ENCODE measurements at places on chromosomes 12 and 14.

DNA sequence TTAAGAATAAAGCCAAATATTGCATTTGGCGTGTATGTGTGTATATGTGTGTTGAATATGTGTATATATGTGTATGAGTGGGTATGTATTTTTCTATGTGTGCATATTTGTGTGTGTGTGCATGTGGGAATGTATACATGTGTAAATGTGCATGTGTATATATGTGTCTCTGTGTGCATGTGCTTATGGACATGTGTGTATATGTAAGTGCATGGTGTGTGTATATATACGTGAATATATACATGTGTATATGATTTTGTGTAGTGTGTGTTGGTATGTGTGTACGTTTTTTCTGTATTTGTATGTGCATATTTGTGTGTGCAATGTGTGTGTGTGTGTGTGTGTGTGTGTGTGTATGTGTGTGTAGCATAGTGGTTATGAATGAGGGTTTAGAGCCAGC, 1021.0 kb downstream of the AACS start:
- DNase-seq, result no peak

DNA sequence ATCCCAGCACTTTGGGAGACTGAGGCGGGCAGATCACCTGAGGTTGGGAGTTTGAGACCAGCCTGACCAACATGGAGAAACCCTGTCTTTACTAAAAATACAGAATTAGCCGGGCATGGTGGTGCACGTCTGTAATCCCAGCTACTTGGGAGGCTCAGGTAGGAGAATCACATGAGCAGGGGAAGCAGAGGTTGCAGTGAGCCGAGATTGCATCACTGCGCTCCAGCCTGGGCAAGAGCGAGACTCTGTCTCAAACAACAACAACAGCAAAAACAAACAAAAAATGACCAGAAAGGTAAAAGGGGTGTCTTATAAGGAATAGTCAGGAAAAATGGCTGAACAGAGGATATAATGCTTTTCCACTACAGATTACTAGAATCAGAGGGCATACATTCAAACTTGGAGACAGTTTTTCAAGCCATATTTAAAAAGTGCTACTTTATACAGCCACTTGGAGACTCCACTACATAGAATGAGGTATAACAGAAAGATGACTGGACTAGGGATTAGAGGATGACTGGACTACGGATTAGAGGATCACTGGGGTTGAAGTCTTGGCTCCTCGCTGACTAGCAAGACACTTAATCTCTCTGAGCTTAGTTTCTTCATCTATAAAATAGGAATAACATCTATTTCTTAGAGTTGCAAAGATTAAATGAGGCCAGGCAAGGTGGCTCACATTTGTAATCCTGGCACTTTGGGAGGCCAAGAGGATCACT, 4.9 kb upstream of the CS start:
- DNase-seq, result no peak

DNA sequence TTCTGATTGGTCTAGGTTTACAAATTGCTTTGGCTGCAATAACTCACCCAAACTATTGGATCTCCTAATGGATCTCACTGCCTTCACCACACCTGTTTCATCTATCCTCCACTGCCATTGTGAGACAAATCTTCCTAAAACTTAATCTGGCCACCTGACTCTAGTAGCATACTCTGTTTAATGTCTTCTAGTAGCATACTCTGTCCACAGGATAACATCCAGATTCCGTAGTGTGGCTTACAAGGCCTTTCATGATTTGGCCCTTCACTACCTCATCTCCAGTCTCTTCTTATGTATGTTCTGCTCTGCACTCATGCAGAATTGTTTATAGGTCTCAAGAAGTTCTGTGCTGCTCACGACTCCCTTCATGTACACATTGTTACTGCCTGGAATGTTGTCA, 10.0 kb downstream of the HSD17B6 start:
- DNase-seq, result no peak

- no peak for DNase-seq
Observed at GRCh38 chr12:117277875-117278274, 83.6 kb downstream of the NOS1 start.

DNA sequence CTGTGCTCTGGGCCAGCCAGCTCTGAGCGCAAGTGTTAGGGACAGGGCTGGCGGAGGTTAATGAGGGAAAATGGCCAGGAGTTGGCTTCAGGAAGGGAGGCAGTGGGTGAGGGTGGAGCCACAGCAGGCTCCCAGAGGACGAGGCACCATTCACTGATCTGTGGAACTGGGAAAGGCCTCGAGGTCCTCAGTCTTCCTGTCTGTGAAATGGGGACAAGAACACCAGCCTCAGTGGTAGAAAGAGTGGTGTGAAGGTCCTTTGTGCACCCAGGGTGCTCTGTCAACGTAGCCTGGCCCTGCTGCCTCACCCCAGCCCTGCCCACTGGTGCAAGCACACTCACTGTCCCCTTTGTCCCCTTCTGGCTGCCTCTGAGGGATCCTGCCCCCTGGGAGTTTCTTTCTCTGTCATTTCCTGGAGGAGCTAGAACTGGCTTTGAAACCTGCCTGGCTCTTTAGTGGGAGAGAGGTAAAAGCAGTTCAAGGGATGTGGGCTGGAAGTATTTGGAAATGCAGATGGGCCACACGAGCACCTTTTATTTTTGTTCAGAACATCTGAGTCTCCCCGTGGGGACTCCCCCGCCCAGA, 25.0 kb downstream of the SYNDIG1L start:
- no peak for DNase-seq

DNA sequence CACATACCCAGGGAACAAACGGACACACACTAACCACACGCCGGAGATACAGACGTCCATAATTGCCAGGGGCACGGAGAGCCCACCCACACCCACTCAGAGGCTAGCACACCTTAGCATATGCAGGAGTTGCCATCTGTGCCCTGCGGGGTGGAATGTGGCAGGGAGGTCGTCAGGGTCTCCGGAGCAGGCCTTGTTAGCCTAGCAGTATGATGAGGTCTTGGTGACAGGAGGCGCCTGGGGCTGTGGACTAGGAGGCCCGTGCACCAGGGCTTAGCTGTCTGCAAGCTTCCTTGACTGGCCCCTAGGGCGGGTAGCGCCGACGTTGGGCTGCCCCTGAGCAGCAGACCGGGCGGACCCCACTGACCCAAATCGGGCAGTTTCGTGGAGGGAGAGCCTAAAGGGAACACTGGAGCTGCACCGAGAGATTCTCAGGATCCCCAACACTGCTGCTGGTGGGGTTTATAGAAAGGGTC, 10.0 kb downstream of the STAC3 start:
- DNase-seq, result no peak

DNA sequence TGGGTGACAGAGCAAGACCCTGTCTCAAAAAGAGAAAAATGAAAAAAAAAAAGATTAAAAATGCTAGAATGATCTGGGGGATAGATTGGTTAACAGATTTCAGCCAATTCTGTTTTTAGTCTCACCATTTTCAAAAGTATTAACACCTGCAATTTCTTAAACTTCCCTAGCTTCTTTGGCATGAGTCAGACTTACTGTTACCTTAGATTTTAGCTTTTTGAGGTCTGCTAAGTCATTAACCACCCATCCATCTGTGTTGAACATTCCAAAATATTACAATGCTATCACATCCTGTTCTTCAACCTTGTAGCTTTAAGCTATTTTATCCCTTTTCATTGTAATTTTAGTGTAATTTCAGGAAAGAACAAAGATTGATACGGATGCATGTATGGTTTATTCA, 59.3 kb downstream of the PPP1R13B start:
- no peak for DNase-seq

DNA sequence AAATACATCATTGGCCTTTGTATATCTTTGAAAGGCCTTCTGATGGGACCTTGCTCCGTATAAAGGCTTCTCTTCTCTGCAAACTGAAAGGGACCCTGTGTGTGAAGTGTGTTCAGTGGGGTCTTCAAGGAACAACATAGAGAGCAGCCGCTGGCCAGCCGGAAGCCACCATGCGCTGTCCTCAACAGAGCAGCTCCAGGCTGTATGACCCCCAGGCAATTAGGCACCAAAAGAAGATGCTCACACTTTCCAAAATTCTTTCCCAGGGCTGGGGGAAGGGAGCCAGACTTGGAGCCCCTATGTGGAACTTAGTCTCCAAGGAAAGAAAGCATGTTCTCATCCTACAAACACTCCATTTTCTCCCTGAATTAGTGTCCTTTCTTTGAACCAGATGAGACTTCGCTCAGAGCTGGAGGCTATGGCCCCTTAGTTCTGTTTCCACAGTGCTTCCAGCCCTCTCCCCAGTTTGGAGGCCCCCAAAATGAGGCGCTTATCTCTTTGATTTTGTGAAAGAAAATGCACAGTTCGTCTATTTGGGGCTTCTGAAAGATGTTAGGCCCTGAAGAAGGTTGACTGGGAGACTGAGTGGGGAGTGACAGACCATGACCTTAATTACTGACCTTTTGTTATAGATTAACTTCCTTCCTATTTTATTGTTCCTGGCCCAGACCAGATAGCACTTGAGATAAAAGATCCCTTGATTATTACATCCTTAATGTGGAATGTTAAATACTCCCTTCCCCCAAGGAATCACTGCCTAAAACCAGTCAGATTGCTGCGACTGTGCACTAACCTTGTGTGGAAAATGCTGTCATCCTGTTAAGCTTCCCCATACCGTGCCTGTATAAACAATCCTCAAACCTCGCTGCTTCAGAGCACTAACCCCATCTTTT, 128.3 kb upstream of the FGD4 start:
- DNase-seq, result no peak

DNA sequence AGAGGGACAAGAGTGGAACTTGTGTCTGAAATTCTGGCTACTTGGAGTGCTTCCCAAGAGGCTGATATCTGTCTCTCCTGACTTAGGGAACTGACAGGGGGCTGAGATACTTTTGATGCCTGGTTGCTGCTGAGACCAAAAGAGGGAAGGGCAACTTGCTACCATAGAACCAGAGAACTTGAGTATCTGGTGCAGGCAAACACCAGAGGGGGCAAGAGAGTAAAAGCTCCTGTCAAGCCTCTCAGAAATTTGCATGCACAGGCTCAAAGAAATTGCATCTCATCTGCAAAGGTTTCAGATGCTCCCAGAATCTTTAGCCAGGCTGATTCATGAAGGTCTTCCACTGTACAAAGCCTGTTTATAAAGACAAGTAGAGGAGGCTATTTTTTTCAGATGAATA, 391.3 kb upstream of the FOXG1 start:
- DNase-seq, result peak; percentile 1

DNA sequence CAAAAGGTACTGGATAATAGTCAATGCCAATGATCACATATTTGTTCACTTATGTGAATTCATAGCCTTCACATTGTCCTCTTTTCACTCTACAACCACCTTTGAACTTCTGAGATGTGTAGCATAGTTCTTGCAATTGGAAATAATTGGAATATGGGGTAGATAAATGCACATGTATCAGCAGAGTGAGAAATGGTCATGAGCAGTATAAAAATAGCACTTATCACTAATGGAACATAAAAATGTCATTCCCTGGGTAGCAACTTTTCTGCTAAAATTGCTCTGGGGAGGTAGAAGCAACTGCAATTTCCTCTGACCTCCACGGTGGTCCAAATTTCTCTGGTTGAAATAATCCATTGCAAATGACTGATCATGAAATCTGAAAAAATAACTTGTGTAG, 1785.7 kb upstream of the FLRT2 start:
- DNase-seq, result no peak

GRCh38 chr14:102969060-102969791, 46.8 kb downstream of the AMN start:
- DNase-seq, result no peak

DNA sequence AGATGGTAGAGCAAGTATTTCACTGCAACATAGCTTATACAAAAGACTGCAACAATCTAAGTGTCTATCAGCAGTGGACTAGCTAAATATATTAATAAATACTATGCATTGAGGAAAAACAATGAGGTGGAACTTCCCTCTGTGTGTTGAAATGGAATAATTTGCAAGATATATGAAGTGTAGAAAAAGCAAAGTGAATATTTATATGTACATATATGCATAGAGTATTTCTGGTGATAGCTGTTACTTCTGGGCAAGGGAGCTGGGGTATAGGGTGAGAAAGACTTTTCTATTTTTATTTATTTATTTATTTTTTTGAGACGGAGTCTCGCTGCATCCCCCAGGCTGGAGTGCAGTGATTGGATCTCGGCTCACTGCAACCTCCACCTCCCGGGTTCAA, 33.9 kb downstream of the DNAL1 start:
- no peak for DNase-seq

GRCh38 chr14:55356913-55357312, 54.7 kb downstream of the ATG14 start:
- DNase-seq, result peak; percentile 79

Data from DMS153 (cell line).